Stimulated activated CD8-positive, alpha-beta memory T cell treated with anti-CD3 and anti-CD28 coated beads, Interleukin-4, amount 100 ng/mL, for 24 hours (primary cell): ENCODE measurements at places on chromosomes 4 and X.

DNA sequence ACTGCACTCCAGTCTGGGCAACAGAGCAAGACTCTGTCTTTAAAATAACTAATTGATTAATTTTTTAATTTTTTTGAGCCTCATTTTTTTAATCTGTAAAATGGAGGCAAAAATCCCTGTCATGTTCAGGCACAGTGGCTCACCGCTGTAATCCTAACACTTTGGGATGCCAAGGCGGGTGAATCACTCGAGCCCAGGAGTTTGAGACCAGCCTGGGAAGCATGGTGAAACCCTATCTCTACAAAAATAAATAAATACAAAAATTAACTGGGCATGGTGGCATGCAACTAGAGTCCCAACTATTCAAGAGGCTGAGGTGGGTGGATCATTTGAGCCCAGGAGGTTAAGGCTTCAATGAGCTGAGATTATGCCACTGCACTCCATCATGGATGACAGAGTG lies 15.4 kb downstream of the AMTN start:
- DNase-seq: no peak

DNA sequence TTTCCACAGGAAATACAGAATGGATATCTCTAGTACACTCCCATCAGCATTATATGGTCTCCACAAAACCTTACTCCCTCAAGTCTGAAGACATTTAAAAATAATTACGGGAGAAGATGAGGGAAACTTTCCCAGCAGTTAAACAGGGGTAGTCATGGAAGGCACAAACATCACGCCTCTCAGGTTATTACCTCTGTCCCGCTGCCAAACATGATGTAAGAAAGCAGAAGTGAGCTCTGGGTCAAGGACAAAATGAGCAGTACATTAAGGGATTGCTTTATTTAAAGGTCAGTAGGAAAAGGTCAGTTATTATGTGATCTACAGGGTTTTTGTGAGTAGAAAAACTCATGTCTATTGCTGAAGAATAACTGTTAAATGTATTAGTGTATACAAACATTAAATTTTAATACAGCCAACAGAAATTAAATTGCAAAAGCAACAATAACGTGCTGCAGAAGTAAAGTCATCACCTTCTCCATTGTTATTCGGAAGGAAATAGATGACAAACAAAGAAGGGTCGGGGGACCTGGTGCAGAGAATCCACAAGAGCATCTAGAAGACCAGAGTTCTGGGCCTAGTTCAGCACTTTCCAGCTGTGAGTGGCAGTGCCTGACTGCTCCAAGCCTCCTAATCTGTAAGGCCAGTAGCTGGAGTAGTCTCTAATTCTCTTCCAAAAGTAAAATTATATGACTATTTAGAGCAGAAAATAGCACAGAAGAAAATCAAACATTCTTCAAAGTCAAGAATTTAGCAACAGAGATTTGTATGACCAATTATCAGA lies 171.2 kb downstream of the PPP3CA start:
- no peak for DNase-seq

DNA sequence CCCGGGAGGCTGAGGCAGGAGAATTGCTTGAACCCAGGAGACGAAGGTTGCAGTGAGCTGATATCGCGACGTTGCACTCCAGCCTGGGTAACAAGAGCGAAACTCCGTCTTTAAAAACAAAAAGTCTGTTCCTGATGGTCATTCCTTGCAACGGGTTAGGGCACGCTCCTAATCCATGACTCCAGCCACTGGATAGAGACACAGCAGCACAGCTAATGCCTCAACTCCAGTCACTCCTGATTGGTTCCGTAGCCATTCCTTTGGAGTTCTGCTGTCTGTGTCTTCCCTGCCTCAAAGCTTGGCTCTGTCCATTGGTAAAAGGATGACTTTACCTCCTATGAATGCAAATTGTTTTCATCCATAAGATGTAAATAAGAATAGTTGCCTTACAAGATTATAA lies 44.3 kb upstream of the FAM9A start:
- no peak for DNase-seq

DNA sequence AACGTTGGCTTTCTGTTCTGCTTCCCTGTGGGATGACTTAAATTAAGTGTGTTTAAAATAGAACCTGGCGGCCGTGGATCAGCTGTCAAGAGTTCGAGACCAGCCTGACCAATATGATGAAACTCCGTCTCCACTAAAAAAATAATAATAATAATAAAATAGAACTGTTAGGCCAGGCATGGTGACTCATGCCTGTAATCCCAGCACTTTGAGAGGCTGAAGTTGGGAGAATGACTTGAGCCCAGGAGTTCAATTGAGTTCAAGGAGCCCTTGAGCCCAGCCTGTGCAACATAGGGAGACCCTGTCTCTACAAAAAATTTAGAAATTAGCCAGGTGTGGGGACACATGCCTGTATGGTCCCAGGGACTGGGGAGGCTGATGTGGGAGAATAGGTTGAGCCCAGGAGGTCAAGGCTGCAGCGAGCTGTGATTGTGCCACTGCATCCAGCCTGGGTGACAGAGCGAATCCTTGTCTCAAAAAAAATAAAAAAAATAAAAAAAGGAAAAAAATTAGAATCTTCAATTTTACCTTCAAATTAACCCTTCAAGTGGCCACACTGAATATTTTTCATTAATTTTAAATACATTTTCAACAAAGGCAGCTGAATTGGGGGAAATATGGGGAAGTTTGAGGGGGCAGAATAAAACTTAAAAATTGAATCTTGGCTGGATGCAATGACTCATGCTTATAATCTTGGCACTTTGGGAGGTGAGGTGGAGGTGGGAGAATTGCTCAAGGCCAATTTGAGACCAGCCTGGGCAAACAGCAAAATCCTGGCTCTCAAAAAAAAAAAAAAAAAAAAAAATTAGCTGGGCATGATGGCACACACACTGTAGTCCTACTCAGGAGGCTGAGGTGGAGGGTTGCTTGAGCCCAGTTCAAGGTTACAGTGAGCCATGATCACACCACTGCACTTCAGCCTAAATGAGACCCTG lies 31.8 kb upstream of the HSD17B13 start:
- no peak for DNase-seq

- no peak for DNase-seq
Observed at GRCh38 chrX:100812216-100813158, 7.7 kb upstream of the CSTF2 start.

- no peak for DNase-seq
Observed at GRCh38 chrX:153381684-153382532, 19.2 kb downstream of the PNMA6E start.

DNA sequence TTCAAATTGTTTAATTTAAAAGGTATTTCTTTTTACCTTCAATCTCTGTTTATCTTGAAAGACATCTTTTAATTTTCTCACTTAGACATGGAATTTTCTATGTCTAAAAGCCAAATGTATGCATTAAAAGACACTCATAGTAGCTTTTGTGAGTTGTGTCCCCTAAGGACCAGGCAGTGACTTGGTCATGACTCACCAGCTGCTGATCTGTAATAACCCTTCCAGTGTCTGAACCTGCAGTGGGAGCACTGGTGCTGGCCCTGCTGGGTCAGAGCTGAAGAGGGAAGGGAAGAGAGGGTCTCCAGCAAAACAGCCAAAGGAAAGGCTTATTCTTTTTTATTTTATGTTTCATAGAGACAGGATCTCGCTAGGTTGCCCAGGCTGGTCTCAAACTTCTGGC lies 31.1 kb upstream of the SH3D19 start:
- DNase-seq: no peak

GRCh38 chrX:9357518-9358114 lies 107.2 kb upstream of the TBL1X start:
- no peak for DNase-seq

DNA sequence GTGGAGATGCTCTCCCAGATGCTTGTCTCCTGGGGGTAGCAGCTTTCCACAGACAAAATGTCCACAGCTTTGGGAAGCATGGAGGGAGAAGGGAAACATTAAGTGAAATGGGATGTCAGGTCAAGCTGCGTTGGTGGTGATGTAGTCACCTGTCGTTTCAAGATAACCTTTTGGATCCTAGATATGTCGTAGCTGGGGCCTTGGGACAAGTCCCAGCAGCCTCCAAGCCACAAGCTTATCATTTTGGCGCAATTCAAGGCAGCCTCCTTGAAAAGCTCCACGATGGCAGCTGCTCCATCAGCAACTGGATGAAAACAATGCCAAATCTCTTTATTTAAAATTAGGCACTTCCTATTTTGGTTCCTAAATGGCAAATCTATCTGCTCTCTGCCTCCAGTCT lies 52.0 kb downstream of the RTL9 start:
- no peak for DNase-seq

DNA sequence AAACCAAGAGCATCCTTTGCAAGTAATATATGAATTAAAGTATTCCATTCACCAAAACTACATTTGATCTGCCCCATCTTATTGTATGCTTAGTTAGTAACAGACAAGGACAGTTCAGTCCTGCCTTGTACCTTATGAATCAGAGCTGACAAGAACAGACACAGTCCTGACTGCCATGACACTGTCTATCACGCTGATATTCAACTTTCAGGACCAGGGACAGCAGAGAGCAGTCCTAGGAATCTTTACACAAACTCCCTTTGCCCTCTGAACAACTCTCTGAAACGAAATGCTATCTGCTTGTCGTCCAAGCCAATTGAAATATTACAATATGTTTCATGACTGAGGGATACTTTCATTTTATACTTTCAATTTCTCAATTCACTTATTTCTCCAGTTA lies 268.6 kb upstream of the VCX start:
- no peak for DNase-seq
